Fibroblast of pulmonary artery (primary cell): ENCODE measurements at places on chromosomes 2 and 18.

- peak; percentile 72 for DNase-seq
These were observed 732 bp upstream of the ANXA4 start for GRCh38 chr2:69741229-69741574.

DNA sequence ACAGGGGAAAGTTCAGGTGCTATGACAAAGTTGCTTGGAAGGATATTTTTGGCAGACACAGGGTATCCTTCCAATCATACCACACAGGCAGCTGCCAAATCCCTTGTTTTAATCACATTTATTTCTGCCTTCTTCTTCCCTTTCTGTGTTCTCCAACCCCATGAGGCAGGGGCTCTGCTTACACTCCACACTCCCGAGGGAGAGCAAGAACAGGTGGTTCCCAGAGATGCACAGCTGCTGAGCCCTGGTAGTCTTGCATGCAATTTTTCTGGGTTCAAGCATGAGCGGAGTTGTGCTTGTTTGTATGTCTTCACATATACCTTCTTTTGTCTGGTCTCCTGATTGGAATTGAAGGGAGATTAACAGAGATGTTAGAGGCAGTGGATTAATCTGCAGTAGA lies 251.7 kb upstream of the ST6GAL2 start:
- DNase-seq: no peak

GRCh38 chr2:101291973-101292372 lies 16.5 kb downstream of the RNF149 start:
- no peak for DNase-seq

DNA sequence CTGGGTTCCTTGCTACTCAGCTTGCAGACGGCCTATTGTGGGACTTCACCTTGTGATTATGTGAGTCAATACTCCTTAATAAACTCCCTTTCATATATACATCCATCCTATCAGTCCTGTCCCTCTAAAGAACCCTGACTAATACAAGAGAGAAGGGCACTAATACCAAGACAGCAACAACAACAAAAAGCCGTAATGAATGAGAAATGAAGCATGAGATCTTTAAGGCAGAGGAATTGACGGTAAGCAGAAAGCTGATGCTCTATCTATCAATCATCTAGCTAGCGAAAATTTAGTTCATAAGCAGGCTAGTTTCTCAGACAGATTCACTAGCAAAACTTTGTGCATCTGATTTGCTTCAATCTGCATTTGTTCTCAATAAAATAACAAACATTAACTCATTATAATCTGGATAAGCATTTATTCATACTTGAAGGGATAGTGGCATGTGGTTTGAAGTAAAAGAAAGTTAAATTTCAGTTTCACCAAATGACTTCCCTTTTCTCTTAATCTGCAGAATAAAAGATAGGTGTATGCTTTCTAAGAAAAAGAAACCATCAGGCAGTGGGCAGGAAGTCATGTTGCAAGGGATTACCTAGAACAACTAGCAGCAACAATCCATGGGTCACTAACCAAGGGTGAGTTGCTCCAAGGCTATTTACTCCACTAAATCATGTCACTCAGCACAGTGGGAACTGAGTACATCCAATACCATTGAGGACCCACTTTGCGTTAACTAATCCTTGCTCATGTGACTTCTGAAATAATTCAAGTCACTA lies 376.5 kb downstream of the TMEM182 start:
- no peak for DNase-seq

DNA sequence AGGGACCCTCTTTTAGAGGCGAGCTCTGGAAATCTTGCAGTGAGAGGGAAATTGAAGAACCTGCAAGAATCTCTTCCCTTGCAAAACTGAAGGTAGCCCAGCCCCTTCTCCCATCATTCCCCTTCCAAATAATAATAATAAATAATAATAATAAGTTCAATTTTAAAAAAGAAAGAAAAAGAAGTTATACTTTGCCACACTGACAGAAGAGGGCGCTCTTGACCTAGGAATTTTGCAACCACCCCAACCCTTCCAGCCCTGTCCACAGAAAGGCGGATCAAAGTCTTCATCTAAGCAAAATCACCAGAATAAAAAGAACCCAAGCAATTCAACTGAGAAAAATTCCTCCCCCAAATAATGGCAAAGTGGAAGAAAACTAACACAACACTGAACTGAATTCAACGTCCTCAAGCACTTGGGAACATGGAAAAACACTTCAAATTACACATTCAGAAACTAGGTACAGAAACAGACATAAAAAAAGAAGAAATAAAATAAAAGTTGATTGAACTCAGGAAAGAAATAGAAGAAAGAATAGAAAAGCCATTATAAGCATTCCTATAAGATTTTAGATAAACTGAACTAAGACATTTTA lies 98.9 kb upstream of the GLS start:
- peak; percentile 87 for DNase-seq

DNA sequence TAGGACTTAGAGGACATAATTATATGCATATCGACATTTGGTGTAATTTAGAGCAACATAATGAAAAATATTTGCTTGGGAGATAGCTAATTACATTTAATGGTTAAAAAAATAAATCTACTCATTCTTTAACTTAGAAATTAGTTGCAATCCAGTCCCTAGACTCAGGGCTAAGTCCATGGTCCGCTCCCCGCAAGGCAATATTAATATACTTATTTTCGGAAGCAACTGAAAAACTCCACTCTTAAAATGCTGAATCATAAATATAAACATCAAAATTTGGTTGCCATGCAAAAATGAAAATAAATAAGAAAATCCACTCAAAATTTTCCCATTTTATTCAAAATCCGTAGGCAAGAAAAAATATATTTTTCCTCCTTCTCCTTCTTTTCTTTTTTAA lies 99.7 kb upstream of the CD302 start:
- DNase-seq: no peak

DNA sequence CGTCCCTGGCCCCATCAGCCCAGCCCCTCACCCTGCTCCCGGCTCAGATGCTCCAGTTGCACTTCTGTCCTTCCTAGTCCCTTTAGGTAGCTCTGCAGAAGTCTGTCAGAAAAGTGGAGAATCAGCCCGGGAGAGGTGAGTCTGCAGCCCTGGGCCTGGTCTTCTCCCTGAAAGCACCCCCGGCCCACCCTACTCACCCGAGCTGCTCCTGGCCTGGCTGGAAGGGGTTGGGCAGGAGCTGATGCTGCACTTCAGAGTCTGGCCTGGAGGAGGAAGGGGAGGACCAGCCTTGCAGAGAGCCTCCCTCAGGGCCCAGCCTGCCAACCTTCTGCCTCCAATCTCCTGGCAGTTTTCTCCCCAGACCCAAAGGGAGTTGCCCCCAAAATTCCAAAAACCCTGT lies 15.8 kb downstream of the KHK start:
- no peak for DNase-seq

DNA sequence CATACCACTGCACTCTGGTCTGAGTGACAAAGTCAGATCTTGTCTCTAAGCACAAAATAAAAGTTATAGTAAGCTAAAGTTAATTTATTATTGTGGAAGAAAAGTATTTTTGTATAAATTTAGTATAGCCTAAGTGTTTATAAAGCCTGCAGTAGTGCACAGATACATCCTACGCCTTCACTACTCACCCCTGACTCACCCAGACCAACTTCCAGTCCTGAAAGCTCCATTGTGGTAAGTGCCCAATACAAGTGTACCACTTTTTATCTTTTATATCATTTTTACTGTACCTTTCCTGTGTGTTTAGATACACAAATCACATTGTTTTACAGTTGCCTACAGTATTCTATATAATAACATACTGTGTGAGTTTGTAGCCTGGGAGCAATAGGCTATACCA lies 57.5 kb downstream of the UBE2E3 start:
- peak; percentile 34 for DNase-seq

DNA sequence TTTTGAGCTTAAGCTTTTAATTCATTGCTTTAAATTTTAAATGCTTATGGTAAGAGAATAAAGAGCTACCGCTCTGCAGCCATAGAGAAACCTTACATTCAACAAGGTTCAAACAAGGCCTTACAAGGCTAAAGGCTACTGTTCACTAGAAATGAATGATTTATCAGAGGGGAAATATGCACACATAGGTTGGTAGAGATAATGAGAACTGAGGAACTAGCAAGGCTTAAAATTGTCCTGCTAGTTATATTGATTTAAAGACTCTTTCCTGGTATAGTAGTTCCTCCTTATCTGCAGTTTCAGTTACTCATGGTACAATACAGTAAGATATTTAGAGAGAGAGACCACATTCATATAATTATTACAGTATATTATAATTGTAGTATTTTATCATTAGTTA lies 193.4 kb downstream of the WDR7 start:
- DNase-seq: no peak

- no peak for DNase-seq
These were observed 8.8 kb downstream of the NMUR1 start for GRCh38 chr2:231521443-231521842.

GRCh38 chr2:42105330-42106256 lies 57.8 kb downstream of the PKDCC start:
- DNase-seq: peak; percentile 39

- DNase-seq: no peak
These were observed 208.4 kb upstream of the SMAD2 start for GRCh38 chr18:48138660-48139430.
